ENCODE measurements at places on chromosomes 6 and 20. TPM values are rescaled to one million over a fixed set of nuclear protein-coding genes. Genes with fewer than 3 reads are reported as not detected.

The TSBP1 gene
- total RNA-seq = not detected

The RUNX2 gene
- 3.1 TPM for total RNA-seq

The RBM24 gene
- 6.7 TPM for total RNA-seq

The PCNA gene
- 155 TPM for total RNA-seq

The NRSN2 gene
- 17.5 TPM for total RNA-seq

The PDE7B gene
- 12.4 TPM for total RNA-seq

The LY6G6F gene
- total RNA-seq = not detected
